Activated T-cell treated with anti-CD3 and anti-CD28 coated beads, Interleukin-2, amount 50 U/mL, for 1 hour (primary cell): ENCODE measurements at places on chromosomes 2 and 18.

DNA sequence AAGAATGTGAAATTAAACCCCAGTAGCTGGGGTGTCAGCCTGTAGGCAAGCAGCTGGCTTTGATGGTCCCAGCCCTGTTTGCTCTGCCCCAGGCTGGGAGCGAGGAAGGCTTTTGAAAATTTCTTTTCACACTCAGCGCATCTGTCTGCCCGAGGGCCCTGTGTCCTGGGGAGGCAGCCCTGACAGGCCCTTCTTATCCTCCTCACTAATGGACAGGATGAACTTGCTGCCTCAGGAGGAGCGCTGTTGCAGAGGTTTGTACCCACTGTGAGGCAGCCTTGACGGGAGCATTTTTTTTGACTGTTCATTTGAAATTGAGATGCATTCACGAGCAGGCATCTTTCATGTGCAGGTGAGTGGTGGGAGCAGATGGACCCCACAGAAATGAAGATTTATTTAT, 62.4 kb downstream of the SERPINB8 start:
- no peak for DNase-seq

DNA sequence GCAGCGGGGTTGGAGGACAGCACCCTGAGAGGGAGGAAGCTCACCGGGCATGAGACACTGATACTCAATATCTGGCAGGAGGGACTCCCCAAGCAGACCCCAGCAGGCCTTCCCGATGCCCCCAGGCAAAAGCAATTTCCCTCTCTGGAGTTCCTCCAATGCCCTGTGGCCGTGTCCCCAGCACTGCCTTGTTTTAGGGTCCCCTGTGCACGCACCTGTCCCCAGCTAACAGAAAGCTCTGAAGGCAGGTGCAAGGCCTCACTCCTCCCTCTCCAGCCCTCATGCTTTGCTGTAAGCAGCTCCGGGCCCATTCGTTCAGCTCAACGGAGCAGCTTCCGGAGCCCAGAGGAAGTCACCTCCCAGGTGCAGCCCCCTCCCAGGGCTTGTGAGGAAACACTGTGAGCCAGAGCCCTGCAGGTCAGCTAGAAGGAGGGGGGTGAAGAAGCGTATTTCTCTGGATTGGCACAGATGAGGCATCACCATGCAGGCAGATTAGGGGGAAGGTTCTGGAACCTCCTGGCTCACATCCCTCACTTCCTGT, 50.3 kb upstream of the ID2 start:
- no peak for DNase-seq

- DNase-seq = no peak
Measured at GRCh38 chr18:64091526-64091925, 57.4 kb downstream of the LINC00305 start.

DNA sequence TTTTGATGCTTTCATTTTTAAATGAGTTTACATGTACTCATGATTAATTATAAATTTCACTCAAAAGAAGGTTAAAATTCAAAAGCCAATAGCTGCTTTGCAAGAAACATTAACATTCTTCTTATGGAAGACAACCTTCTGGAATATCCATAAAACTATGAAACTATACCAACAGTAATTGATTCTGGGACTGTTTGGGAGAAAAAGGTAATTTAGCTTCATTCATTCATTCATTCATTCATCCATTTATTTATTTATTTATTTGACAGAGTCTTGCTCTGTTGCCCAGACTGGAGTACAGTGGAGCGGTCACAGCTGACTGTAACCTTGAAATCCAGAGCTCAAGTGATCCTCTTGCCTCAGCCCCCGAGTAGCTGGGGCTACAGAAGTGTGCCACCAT, 110.3 kb downstream of the NBAS start:
- DNase-seq = no peak

- DNase-seq = no peak
Measured at GRCh38 chr18:10209302-10209701, 245.1 kb upstream of the APCDD1 start.

- no peak for DNase-seq
Measured at GRCh38 chr2:39665811-39666490, at the start of gene TMEM178A. TMEM178A (plus strand) TSS chr2:39665917; CDS start chr2:39665975, 58 bp downstream.

GRCh38 chr2:164574931-164575330, 46.4 kb downstream of the GRB14 start:
- no peak for DNase-seq

DNA sequence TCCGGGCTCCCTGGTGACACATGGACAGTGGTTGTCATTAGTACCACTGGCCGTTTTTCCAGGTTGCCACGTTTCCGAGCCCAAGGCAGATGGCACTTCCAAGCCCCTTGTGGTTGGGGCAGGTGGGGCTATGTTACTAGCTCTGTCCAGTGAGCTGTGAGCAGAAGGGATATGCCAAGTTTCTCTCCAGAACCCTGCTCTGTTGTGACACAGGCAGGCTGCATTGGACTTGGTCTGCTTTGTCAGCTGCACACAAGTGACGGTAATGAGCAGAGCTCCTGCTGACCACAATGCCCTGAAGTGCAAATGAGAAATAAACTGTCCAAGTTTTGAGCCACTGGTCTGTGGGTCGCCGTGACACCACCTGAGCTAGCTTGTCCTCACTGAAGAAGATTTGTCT, 118.8 kb downstream of the GYPC start:
- peak; percentile 16 for DNase-seq

GRCh38 chr2:181083140-181083539, 102.7 kb downstream of the UBE2E3 start:
- no peak for DNase-seq
